Chondrocyte (in vitro differentiated cells): ENCODE measurements at places on chromosomes 6 and 20. TPM values are rescaled to one million over a fixed set of nuclear protein-coding genes. Genes with fewer than 3 reads are reported as not detected.

GRCh38 chr6:28657769-28658465 lies 132.2 kb downstream of the GPX5 start:
- no peak for DNase-seq

DNA sequence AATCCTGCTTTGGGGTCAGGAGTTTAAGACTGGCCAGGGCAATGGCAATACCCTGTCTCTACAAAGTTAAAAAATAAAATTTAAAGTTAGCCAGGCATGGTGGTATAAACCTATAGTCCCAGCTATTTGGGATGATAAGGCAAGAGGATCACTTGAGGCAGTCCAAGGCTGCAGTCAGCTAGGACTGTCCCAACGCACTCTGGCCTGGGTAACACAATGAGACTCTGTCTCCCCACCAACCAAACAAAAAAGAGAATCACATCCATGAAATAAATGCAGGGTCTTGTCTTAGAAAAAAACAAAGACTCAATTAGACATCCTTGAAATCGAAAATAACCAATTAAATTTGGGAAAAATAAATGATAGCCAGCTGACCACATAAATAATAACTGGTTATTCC lies 88.9 kb downstream of the PHIP start:
- no peak for DNase-seq

DNA sequence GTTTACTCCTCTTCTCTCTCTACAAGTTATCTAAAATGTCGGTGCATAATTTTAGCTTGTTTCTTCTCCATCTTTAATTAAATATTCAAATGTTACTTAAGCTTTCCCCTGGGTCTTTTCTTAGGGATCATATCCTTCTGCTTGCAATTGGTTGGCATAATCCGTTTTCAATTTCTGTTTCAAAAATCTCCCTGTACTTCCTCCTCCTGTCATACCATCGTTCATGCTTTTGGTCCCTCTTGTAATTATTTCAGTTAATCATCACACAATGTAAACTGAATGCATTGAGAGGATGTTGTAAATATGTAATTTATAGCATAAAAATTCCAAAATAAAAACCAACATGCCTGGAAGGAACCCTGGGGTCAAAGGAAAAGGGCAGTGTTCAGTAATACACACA lies 189.2 kb upstream of the RAB32 start:
- no peak for DNase-seq

DNA sequence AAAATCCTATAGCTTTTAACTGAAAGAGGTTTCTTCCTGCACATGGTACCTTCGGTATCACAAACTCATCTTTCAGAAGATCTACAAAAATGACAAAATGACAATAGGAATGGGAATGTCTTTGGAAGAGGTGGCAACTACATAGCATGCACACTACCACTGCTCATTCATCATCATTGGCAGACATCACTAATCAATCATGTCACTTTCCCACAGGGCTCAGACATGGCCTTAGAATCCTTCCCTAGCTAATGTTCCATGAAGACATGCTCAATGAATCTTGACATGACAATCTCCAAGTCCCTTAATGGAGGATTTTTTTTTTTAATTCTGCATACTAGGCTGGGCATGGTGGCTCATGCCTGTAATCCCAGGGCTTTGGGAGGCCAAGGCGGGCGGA lies 3.2 kb upstream of the PGC start:
- no peak for DNase-seq

GRCh38 chr6:111772381-111772780 lies 100.9 kb downstream of the FYN start:
- no peak for DNase-seq

DNA sequence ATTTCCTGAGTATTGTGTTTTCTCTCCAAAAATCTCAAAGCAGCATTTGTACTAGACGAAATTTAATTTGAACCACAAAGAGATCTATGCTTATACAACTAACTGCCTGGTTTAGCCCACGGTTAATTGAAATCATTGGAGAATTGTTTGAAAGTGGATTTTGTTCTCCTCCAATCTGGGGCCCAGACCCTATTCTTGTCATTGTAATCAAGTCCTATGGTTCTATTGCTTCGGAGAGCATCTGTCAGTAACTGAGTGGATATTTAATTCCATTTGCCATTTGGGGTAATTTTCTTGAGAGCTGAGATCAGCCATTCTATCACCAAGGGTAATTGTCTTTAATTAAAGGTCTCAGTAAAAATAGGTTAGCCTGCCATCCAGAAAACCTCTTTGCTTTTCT lies 117.0 kb upstream of the KCNG1 start:
- DNase-seq: no peak

GRCh38 chr6:54578261-54578660 lies 268.3 kb upstream of the FAM83B start:
- no peak for DNase-seq

DNA sequence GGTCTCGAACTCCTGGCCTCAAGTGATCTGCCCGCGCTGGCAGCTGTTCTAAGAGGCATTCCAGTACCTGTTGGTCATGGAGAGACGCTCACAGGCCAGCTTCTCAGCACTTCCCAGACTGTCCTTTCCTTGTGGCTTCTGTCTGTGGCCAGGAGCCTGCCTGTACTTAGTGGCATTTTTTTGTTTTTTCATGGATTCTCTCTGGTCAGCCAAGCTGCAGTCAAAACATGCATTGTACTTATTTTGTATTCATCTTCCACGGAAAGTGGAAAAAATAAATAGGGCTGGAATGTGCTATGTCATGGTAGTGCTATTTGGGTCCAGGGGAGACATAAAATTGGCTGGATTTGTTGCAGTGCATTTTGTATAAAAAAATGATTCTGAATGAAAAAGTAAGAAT lies 29.1 kb downstream of the ZDHHC14 start:
- no peak for DNase-seq

- DNase-seq: no peak
These were observed 110.5 kb downstream of the ANKRD60 start for GRCh38 chr20:58117944-58118343.

DNA sequence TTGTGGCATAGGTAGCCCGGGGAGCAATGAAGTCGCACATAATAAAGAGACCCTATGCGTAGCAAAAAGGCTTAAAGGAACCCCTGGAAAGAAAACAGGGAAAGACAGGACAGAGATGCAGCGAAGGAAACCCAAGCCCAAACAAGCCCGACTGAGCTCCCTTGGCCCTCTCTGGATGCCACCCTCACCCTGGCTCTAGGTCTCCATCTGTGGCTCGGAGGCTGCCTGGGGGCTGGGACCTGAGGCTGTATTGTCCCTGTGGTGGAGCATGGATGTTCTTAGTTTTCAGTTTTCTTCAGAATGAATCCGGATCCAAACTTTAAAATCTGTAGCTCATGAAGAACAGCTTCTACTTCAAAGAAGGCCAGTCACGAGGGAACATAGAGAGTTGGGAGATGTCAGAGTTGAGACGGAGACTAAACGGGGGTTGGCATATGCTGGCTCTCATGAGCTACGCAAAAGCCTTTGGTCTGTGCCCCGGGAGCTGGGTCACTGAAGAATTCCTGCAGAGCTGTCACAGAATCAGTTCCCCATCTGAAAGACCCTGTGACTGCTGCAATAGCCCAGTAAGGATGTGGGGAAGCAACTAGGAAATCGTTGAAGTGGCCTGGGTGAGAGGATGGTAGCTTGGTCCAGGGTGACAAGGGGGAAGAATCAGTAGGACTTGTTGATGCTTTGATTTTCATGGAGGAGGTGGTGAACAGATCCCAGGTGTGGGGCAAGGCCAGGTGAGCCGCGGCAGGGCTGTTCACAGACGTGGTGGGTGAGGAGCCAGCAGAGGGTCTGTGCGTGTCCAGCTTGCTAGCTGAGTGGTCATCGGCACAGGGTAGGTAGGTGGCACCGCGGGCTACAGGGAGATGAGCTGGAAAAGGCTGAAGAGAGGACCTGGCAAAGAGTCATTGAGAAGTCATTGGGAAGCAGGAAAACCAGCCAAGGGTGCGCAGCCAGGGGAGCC lies 35.2 kb downstream of the SYNDIG1 start:
- no peak for DNase-seq

- DNase-seq: no peak
These were observed 201.5 kb downstream of the PKHD1 start for GRCh38 chr6:51885957-51886356.

- DNase-seq: no peak
These were observed 157.4 kb upstream of the ZNF217 start for GRCh38 chr20:53750827-53751619.

Gene POM121L2
- not detected in 3 replicates for total RNA-seq

Gene ZNF334
- 4.7 to 6.6 TPM (median 4.8 TPM) in 3 replicates for total RNA-seq

Gene PPP1R14C
- 1.5 to 3.4 TPM (median 3.3 TPM) in 3 replicates for total RNA-seq

Gene SMOC2
- total RNA-seq: 56.3 to 148 TPM (median 145 TPM) in 3 replicates

Gene DEK
- 43.2 to 53.0 TPM (median 46.7 TPM) in 3 replicates for total RNA-seq

Gene GRM4
- 0.26 to 0.92 TPM (median 0.27 TPM) in 3 replicates for total RNA-seq

Gene SOX18
- 2.1 to 2.8 TPM (median 2.3 TPM) in 3 replicates for total RNA-seq

Gene CDK19
- total RNA-seq: 13.9 to 21.6 TPM (median 19.7 TPM) in 3 replicates

Gene MYL9
- total RNA-seq: 237 to 1,930 TPM (median 1,885 TPM) in 3 replicates
